GM13976 (cell line): ENCODE measurements at places on chromosomes 12 and 14.
A peak's percentile ranks its signal among the peaks of the same experiment; 100 is the strongest.

GRCh38 chr12:1059162-1059561 lies 68.1 kb downstream of the ERC1 start:
- no peak for DNase-seq

GRCh38 chr12:65125247-65125646 lies 4.1 kb upstream of the WIF1 start:
- DNase-seq = no peak

GRCh38 chr12:116609319-116610114 lies 50.3 kb downstream of the MAP1LC3B2 start:
- DNase-seq = no peak

GRCh38 chr12:89882050-89882449 lies 173.4 kb upstream of the ATP2B1 start:
- peak; percentile 45 for DNase-seq

GRCh38 chr14:103836976-103837725 lies 10.2 kb downstream of the PPP1R13B start:
- no peak for DNase-seq

DNA sequence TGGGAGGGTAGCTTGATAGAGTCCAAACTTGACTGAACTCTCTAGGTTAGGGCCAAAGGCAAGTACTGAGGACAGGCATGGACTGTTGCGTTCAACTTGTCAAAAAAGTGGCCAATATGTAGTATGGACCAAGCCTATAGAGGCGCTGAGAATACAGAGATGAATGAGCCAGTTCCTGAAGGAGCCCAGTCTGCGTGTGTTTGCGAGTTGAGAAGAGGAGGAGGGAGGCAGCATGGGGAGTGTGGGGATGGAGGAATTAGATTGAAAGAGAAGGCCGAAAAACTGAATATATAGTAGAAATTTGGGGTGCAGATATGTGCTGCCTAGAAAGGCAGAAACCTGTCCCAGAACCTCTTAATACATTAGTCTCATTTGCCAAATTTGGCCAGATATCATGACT lies 412.4 kb downstream of the PCNX1 start:
- DNase-seq = no peak

- DNase-seq = no peak
These were observed 5.1 kb upstream of the DYNC1H1 start for GRCh38 chr14:101959277-101959676.

DNA sequence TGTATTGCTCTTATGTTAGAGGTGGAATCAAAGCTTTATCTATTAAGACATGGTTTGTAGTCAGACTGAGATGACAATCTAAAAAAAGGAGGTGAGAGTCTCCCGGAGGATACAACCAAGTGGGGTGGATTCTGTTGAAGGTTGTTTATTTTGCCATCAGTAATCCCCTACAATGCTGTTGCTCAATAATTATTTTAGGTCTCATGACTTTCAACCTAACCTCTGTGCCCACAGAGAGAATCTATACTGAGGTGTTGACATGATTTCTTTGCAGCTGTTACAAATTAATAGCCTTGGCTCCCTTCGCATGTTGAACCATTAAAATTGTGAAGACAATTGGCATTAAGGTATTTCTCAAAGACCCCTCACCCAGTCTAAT lies 28.7 kb upstream of the FOS start:
- no peak for DNase-seq

DNA sequence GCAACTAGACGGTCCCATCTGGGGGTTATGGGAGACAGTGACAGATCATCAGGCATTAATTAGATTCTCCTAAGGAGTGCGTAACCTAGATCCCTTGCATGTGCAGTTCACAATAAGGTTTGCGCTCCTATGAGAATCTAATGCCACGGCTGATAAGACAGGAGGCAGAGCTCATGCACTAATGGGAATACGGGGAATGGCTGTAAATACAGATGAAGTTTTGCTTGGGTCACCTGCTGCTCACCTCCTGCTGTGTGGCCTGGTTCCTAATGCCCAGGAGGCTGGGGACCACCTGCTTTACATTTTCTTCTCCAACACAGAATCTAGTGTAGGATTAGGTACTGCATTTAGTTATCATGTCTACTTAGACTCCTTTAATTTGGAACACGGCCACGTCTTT lies 49.7 kb upstream of the SAV1 start:
- DNase-seq = no peak

GRCh38 chr14:47365233-47365632 lies 310.2 kb downstream of the MDGA2 start:
- DNase-seq = no peak

GRCh38 chr12:116343331-116343884 lies 65.9 kb upstream of the MED13L start:
- DNase-seq = no peak
